ENCODE measurements at places on chromosomes 12 and 14. TPM values are rescaled to one million over a fixed set of nuclear protein-coding genes. Genes with fewer than 3 reads are reported as not detected.

DNA sequence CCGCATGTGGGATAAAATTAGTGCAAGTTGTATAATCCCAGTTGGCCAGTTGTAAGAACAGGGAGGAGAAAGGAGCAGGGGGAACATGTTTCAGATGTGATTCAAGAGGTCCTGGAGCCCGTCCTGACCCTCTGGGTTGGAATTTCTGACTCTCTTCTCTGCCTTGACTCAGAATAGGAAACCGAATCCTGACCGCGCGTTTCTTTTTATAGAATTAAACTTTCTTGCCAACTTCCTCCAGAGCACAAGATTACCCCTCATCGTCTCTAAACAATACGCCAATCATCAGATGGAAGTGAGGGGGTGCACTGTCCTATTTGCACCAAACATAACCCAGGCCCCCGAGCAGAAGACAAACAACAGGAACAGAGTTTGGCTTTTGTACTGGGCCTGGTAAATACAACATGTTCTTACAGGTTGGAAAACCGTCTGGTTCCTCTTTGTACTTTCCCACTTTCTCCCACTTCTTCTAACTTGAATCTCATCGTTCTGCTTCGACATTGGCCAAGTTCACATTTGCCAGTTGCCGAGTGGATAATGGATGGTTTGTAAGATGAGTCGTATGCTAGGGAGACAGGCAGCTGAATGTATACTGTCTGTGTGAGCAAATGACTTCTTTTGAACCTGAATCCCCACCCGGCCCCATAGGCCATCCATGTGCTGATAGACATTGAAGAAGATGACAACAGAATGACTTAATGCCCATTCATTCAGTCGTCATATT is 42.6 kb upstream of the MED13L start:
- DNase-seq = no peak
- no peak overlapping the region for H3K27ac ChIP-seq
- H3K4me3 ChIP-seq = no peak overlapping the region

- H3K4me3 ChIP-seq = no peak overlapping the region
- DNase-seq = no peak
- no peak overlapping the region for H3K27ac ChIP-seq
- no peaks in the 10 kb centered on the region for H3K27me3 ChIP-seq
Observed at GRCh38 chr12:56208006-56208405, 13.7 kb downstream of the RNF41 start.

DNA sequence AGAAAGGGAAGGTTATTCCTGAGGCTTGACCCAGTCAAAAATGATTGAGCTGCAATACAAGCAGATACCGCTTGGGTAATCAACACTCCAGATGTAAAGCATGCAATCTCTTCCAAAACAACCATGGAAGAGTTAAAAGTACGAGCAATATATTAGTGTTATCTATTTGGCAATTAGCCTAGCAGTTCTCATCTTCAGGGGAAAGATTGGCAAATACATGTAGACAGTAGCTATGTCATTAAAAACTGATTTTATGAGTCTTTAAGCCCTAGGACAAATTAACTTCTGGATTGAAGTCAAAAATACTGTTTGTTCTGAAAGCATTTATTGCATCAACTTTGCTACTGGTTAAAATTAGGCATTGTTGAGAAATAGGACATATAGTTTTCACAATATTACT is 9.3 kb upstream of the GYS2 start:
- H3K27ac ChIP-seq = no peak overlapping the region
- no peak overlapping the region for H3K4me3 ChIP-seq
- DNase-seq = no peak
- H3K36me3 ChIP-seq = no peaks in the 10 kb centered on the region

DNA sequence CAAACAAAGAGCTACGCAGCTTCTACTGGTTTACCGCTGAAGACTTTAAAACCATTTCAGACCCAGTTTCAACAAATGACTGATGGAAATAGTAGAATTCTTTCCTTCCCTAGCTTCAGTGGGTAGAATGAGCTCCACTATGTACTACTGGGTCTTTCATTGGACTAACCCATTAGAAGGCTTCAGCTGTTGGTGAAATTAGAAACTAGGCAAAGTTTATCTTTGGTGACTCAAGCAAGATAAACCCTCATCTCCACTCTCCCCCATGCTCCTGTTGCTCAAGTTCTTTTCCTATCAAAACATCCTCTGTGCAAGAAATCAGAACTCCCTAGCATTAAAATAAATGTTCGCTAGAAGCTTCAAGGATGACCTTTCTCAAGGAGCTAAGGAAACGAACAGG is 159.2 kb downstream of the PAWR start:
- DNase-seq = no peak
- H3K4me3 ChIP-seq = no peak overlapping the region
- H3K36me3 ChIP-seq = no peaks in the 10 kb centered on the region
- no peaks in the 10 kb centered on the region for H3K4me1 ChIP-seq
- H3K27ac ChIP-seq = no peak overlapping the region

- H3K36me3 ChIP-seq = no peaks in the 10 kb centered on the region
- H3K27ac ChIP-seq = no peak overlapping the region
- no peaks in the 10 kb centered on the region for H3K4me1 ChIP-seq
- H3K4me3 ChIP-seq = no peak overlapping the region
Observed at GRCh38 chr12:105574056-105574715, 243.7 kb downstream of the C12orf75 start.

- H3K27me3 ChIP-seq = peaks cover 78% of the 10 kb centered on the region
- no peaks in the 10 kb centered on the region for H3K36me3 ChIP-seq
- no peaks in the 10 kb centered on the region for H3K4me1 ChIP-seq
Observed at GRCh38 chr14:101559624-101560533, 1.4 kb upstream of the DIO3 start.

GRCh38 chr12:16482726-16483125 is 123.2 kb downstream of the LMO3 start:
- no peak overlapping the region for H3K27ac ChIP-seq
- no peaks in the 10 kb centered on the region for H3K27me3 ChIP-seq
- no peak for DNase-seq
- no peaks in the 10 kb centered on the region for H3K36me3 ChIP-seq

DNA sequence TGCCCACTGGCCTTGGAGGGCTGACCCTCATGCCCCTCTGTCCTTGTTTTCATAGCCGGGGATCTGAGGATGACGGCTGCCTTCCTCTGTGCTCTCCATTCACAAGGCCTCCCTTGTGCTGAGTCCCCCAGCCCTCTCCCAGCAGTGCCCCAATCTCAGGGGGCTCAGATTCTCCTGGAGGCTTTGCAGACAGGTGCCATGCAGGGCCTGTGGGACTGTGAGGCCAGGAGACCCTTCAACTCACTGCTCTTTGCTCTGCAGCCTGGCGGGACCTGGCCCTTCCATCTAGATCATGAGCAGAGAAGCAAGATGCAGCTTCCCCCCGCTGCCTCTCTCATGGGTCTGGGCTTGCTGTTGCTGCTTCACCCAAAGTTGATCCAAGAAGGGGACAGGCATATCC is 356.0 kb downstream of the BCL11B start:
- no peak overlapping the region for H3K4me3 ChIP-seq
- H3K4me1 ChIP-seq = no peaks in the 10 kb centered on the region
- no peak overlapping the region for H3K27ac ChIP-seq
- no peak for DNase-seq
- no peaks in the 10 kb centered on the region for H3K36me3 ChIP-seq

DNA sequence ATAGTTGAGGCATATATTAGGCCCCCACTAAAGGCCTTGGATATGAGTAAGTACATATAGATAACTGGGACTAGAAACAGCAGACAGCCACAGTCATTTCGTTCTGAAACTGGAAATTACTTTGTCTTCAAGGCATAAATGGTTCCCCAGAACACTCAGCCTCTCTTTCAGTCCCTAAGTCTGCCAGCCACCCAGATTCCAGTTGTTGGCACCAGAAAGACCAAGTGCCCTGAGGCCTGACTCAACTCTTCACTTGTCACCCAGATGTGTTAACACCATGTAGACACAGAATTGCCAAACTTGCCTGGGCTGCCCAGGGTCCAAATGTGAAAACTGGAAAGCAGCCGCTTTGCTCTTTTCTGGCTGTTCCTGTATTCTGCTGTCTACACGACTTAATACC is 3.0 kb upstream of the LGALS3 start:
- DNase-seq = no peak
- H3K27ac ChIP-seq = no peak overlapping the region
- no peaks in the 10 kb centered on the region for H3K36me3 ChIP-seq
- H3K4me1 ChIP-seq = no peaks in the 10 kb centered on the region
- H3K27me3 ChIP-seq = peaks cover 11% of the 10 kb centered on the region

DNA sequence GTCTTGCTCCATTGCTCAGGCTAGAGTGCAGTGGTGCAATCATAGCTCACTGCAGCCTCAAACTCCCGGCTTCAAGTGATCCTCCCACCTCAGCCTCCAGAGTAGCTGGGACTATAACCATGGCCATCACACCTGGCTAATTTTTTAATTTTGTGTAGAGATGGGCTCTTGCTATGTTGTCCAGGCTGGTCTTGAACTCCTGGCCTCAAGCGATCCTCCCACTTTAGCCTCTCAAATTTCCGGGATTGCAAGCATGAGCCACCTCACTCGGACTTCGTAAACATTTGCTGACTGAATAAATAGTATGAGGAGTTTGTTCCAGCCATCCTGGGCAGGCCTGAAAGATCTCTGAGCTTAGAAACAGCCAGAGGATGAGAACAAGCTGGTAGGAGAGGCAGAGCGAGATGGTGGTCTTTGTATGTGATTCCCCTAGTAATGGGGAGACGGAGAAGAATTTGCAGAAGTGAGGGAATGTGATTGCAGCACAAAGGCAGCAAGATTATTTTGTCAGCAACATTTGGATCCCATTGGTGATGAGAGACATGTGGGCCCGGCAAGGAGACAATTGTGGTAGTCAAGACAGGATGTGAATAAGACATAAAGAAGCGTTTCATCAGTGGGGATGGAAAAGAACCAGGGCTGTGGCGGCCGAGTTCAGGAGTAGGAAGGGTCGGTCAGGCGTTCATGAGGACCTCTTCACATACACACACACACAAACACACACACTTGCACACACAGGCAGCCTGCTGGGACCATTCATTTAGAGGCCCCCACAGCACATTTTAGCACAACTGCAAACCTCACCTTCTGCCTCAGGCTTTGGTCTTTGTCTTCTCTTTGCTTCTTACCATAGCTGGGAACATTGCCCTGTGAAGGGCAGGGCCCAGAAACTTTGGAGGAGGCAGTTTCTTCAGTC is 155.5 kb downstream of the ZFP36L1 start:
- DNase-seq = no peak
- H3K27ac ChIP-seq = no peak overlapping the region
- H3K27me3 ChIP-seq = no peaks in the 10 kb centered on the region

DNA sequence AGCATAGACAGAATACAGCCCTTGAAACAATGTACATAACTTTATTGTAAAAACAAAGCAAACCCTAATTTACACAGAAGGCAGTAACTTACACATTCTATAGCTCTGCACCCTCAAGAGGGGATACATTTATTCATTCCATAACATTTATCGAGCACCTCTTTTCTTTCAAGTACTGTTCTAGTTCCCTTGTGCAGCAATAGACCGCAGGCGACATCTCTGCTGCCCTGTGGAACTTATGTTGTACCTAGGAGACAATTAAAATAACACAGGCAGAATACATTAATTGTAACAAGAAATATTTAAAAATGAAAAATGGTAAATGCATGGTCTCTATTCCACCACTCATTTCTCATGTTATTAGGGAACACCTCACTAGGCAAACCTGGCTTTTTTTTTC is 1.4 kb upstream of the ARHGDIB start:
- H3K36me3 ChIP-seq = no peaks in the 10 kb centered on the region
- no peak overlapping the region for H3K4me3 ChIP-seq
- no peak overlapping the region for H3K27ac ChIP-seq

- no peaks in the 10 kb centered on the region for H3K36me3 ChIP-seq
- DNase-seq = no peak
- H3K4me1 ChIP-seq = no peaks in the 10 kb centered on the region
- no peaks in the 10 kb centered on the region for H3K27me3 ChIP-seq
Observed at GRCh38 chr14:56412468-56413434, 166.8 kb upstream of the TMEM260 start.

- H3K4me3 ChIP-seq = no peak overlapping the region
- H3K27me3 ChIP-seq = peaks cover 40% of the 10 kb centered on the region
- H3K27ac ChIP-seq = no peak overlapping the region
- no peaks in the 10 kb centered on the region for H3K4me1 ChIP-seq
Observed at GRCh38 chr12:88955531-88955930, 375.3 kb upstream of the KITLG start.

- no peaks in the 10 kb centered on the region for H3K27me3 ChIP-seq
- H3K4me1 ChIP-seq = peaks cover 31% of the 10 kb centered on the region
- peak overlapping the region; percentile 87 for H3K27ac ChIP-seq
- DNase-seq = peak; percentile 93
Observed at GRCh38 chr12:57110104-57111030, 795 bp downstream of the STAT6 start.

- no peaks in the 10 kb centered on the region for H3K4me1 ChIP-seq
- DNase-seq = no peak
- H3K27me3 ChIP-seq = no peaks in the 10 kb centered on the region
- H3K4me3 ChIP-seq = no peak overlapping the region
Observed at GRCh38 chr14:97350894-97351731, 553.9 kb downstream of the VRK1 start.

GRCh38 chr12:64476844-64477243 is 24.9 kb downstream of the TBK1 start:
- H3K4me1 ChIP-seq = no peaks in the 10 kb centered on the region
- no peaks in the 10 kb centered on the region for H3K27me3 ChIP-seq
- H3K27ac ChIP-seq = no peak overlapping the region
- H3K4me3 ChIP-seq = no peak overlapping the region
- peaks cover 2% of the 10 kb centered on the region for H3K36me3 ChIP-seq

DNA sequence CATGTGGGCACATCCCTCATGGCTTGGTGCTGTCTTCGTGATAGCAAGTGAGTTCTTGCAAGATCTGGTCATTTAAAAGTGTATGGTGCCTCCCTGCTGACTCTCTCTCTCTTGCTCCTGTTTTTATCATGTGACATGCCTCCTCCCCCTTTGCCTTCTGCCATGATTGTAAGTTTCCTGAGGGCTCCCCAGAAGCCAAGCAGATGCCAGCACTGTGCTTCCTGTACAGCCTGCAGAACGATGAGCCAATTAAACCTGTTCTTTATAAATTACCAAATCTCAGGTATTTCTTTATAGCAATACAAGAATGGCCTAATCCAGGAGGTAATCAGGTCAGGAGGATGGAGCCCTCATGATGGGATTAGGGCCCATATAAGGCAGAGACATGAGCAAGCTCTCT is 116.3 kb downstream of the DPF3 start:
- DNase-seq = no peak
- no peaks in the 10 kb centered on the region for H3K36me3 ChIP-seq
- H3K27me3 ChIP-seq = no peaks in the 10 kb centered on the region

GRCh38 chr12:54967461-54967860 is 17.1 kb downstream of the TESPA1 start:
- no peaks in the 10 kb centered on the region for H3K27me3 ChIP-seq
- no peak overlapping the region for H3K27ac ChIP-seq
- no peaks in the 10 kb centered on the region for H3K4me1 ChIP-seq
- H3K4me3 ChIP-seq = no peak overlapping the region

CLEC12A gene
- not detected for total RNA-seq

SLC6A12 gene
- 1.1 TPM for total RNA-seq

AICDA gene
- not detected for total RNA-seq

TAS2R20 gene
- total RNA-seq = 0.54 TPM

SERPINA6 gene
- not detected for total RNA-seq

CMA1 gene
- total RNA-seq = not detected

CEBPE gene
- total RNA-seq = not detected

SLC6A15 gene
- total RNA-seq = 38.1 TPM

ITGB7 gene
- 1.2 TPM for total RNA-seq

CELA1 gene
- not detected for total RNA-seq

KLRK1 gene
- not detected for total RNA-seq

DDX24 gene
- 186 TPM for total RNA-seq

NCKAP5L gene
- total RNA-seq = 30.2 TPM

TMEM119 gene
- 0.48 TPM for total RNA-seq

Measured in H1 (cell line).